ENCODE measurements at places on chromosomes 2 and 18.

GRCh38 chr2:60028849-60029565 is 524.4 kb downstream of the BCL11A start:
- no peak for DNase-seq

DNA sequence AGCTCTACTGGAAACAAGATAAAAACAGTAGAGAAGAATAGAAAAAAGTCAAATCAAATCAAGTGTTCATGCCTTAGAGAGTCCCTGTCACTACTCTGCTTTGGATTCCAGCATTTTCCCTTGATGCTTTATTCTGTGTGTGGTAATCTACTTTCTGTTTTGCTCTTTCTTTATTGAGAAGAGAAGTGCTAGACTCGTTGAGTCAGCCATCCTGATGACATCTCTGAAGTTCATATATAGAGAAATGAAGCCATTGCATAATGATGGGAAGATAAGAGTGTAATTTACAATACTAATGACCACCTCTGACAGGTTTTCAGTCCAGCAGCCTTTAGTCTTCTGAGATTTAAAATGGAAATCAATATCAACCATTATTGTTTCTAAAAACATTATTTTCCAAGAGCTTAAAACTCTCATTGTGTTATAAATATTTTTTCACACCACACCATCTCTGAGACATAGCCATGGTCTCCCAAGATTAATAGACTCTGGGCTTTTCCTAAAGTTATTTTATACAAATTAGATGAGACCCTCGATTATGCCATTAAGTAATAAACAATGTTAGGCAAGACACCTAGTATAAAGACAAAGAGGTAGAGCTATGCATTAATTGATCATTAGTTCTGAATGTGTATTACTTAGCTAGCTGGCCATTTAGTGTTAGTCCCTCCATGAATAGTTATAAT is 679.0 kb upstream of the ACVR2A start:
- DNase-seq, result no peak

- no peak for DNase-seq
Measured at GRCh38 chr2:63729362-63729761, 112.3 kb upstream of the UGP2 start.

DNA sequence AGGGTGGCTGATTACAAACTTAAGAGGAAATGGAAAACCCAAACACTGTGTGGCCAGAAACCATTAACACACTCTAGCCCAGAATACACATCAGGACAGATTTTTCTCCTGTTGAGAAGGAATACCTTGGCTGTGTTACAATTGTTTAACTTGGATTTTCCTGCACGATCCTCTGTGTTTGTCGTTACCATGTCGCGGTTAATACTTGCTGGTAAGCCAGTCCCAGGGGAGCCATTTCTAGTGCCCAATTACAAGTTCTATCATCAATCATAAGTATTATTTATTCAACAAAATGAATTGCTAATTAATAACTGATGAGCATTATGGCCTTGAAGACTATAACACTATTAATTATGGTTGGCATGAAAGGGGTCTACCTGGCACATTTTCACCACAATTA is 146.8 kb downstream of the LNPK start:
- DNase-seq, result no peak

DNA sequence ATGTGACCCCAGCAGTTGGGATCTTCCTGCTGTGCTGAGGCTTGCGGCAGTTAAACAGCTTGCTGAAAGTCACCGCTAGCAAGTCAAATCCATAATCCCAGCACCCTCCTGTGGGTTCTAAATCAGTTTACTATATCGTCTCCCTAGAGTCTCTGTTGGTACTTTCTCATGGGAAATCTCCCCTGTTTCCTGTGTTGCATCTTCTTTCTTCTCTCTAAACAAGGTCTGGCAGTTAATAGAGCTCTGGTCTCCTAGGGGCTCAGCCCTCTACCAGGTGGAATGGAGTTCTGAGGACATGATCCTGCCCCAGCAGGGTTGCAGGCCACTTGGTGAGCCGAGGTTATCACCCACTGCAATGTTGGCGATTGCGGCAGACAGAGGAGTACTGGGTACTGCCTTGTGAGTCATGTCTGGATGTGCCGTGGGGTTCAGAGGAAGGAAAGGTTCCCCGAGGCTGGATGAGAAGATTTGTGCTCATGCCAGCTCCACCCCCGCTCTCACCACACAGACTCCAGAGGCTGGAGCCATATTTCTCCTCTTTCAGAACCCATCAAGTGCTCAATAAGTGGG is 59.4 kb upstream of the SIX2 start:
- no peak for DNase-seq

- no peak for DNase-seq
Measured at GRCh38 chr2:36490749-36491148, 107.2 kb downstream of the FEZ2 start.

- DNase-seq, result peak; percentile 76
Measured at GRCh38 chr2:153871231-153872221, at the start of gene GALNT13. Gene GALNT13, plus strand, starts transcription at chr2:153871922.

DNA sequence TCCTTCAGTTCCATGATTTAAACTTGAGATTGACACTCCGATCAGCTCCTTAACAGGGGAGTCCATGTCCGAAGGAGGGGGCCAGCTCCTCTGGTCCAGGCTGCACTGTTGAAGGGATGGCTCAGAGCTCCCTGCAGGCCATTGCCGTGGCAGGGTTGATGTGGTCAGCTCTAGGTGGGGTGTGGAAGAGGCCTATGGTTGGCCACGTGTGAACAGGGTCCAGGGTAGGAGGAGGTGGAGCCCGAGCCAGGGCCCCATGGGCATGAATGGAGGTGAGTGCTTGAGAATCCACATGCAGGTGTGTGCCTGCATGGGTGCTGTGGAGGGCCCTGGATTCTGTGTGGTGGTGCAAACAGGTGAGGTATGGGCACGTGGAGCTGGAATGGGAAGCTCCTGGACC is 1.1 kb downstream of the SPEG start:
- no peak for DNase-seq

All from tibial artery (tissue), 4 donors.